ENCODE measurements at places on chromosomes 16 and 17. TPM values are rescaled to one million over a fixed set of nuclear protein-coding genes. Genes with fewer than 3 reads are reported as not detected.

GRCh38 chr17:42676424-42677011 is at the start of gene PLEKHH3:
PLEKHH3 (minus strand) TSS chr17:42676994; CDS start chr17:42676563, 431 bp downstream.
- H3K27me3 ChIP-seq: no peaks in the 10 kb centered on the region
- no peak for DNase-seq
- peaks cover 22% of the 10 kb centered on the region for H3K36me3 ChIP-seq
- H3K4me3 ChIP-seq: peak within 1 kb of the TSS; percentile 89
- H3K27ac ChIP-seq: peak within 1 kb of the TSS; percentile 97

NPIPB8 gene
- not detected for total RNA-seq

DNA sequence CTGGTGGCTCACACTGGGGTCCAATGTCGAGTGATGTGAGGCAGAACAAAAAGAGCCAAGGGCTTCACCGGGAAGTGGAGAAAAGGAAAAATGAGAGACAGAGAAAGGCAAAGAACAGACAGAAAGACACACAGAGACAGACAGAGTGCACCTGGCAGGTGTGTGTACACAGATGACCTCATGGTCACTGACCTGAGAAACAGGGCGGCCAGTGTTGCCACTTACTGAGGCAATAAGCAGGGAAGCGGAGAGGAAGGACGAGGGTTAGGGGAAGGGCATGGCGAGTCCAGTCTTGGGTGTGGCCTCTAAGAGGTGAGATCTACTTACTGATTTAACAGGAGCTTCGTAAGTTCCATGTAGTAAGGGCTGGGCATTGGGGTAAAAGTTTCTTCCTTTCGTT is 7.5 kb downstream of the GINS2 start:
- H3K36me3 ChIP-seq: no peaks in the 10 kb centered on the region
- no peak overlapping the region for H3K27ac ChIP-seq
- no peak for DNase-seq
- no peaks in the 10 kb centered on the region for H3K27me3 ChIP-seq

DNA sequence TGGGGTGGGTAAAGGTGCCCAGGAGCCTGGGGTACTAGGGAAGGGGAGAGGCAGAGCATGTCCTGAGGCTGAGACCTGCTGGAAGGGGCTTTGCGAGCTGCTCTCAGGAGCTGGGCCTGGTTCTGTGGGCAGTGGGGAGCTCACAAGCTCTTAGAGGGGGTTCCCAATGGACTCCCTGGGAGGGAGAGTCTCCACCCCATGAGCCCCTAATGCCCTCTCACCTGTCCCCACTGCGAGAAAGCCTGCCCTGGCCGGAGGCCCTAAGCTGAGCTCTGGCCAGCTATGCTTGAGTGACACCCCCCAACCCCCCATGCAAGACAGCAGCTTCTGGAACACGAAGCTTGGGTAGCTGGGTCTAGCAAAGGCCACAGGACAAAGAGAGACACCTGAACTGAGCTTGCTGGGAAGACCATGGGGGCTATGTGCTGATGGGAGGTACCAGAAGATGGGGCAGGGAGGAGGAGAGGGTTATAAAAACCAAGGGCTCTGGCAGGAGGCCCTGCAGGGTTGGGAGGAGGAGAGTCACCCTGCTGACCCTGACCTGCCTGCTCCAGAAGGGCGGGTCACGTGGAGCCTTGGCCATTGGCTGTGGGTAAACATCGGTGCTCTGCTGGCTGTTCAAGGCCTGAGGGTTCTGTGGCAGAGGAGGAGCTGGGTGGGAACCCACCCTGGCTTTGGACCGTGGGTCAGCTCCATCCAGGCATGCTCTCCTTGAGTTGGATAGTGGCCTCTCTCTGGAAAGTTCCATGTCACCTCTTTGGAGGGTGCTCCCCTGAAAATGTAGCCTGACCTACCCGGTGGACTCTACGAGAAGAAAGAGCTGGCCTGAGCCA is 106.7 kb downstream of the RAB11FIP4 start:
- no peak overlapping the region for H3K4me3 ChIP-seq
- DNase-seq: no peak
- H3K4me1 ChIP-seq: peaks cover 8% of the 10 kb centered on the region

MSLN gene
- not detected for total RNA-seq

- H3K27me3 ChIP-seq: no peaks in the 10 kb centered on the region
- peaks cover 13% of the 10 kb centered on the region for H3K4me1 ChIP-seq
- no peak overlapping the region for H3K27ac ChIP-seq
- no peak for DNase-seq
- no peak overlapping the region for H3K4me3 ChIP-seq
- H3K36me3 ChIP-seq: no peaks in the 10 kb centered on the region
These were observed 23.7 kb downstream of the NOD2 start for GRCh38 chr16:50717091-50717490.

GRCh38 chr17:80992077-80992947 is 671 bp downstream of the CHMP6 start:
- peaks cover 25% of the 10 kb centered on the region for H3K36me3 ChIP-seq
- no peak for DNase-seq
- H3K27ac ChIP-seq: peak overlapping the region; percentile 52
- peak overlapping the region; percentile 94 for H3K4me3 ChIP-seq
- peaks cover 57% of the 10 kb centered on the region for H3K4me1 ChIP-seq
- H3K27me3 ChIP-seq: no peaks in the 10 kb centered on the region

DNA sequence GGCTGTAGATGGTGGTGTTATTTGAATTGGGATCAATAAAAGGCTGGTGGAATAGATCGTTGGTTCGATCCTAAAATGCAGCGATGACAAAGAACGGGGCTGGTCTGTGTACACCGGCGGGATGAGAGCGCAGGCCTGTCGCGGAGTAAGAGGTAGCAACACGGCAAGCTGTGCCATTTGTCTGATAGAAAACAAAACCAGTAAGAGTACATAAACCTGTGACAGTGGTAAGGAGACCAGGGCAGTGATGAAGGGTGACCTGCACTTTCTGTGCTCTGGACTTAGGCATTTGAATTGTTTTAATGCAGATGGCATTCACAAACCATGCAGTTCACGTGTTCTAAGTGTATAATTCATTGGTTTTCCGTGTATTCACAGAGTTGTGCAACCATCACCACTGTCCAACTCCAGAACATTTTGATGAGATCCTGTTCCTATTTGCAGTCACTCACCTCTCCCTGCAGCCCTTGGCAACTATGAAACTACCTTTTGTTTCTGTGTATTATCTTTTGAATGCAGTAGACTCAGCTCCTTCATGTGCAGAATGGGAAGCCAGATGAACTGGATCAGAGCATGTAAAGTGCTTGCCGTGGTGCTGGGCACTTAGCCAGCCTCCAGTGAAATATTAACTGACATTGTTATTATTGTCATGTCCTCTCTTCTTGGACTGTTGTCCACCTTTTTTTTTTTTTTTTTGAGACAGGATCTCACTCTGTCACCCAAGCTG is 286.1 kb downstream of the SNX29 start:
- peaks cover 10% of the 10 kb centered on the region for H3K4me1 ChIP-seq
- H3K4me3 ChIP-seq: no peak overlapping the region
- H3K36me3 ChIP-seq: no peaks in the 10 kb centered on the region
- H3K27me3 ChIP-seq: no peaks in the 10 kb centered on the region

- no peak overlapping the region for H3K27ac ChIP-seq
- no peak overlapping the region for H3K4me3 ChIP-seq
- H3K36me3 ChIP-seq: peaks cover 3% of the 10 kb centered on the region
These were observed 1.5 kb upstream of the PSMD3 start for GRCh38 chr17:39979016-39979670.

TBC1D3E gene
- total RNA-seq: not detected

- H3K27ac ChIP-seq: peak overlapping the region; percentile 55
- peaks cover 25% of the 10 kb centered on the region for H3K4me1 ChIP-seq
- H3K36me3 ChIP-seq: no peaks in the 10 kb centered on the region
- H3K27me3 ChIP-seq: no peaks in the 10 kb centered on the region
These were observed 24.3 kb upstream of the KRT20 start for GRCh38 chr17:40909351-40909750.

Data from esophagus muscularis mucosa (tissue), 4 donors.